ENCODE measurements at places on chromosomes 5 and 9.

DNA sequence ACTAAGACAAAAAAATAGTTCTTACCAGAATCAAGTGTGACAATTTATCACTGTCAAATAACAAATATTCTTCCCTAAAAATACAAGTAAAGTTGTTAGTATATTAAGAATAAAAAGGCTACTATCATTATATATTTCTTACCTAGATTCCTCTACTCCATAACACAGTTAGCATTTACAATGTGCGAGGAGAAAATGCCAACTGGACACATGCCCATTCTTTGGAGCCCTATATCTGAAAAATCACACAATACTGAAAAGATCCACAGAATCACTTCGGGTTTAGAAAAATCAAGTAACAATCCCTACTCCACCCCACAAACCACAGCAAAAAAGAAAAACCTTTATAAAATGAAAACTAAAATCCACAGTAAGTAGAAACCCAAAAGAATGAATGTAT lies 70.9 kb downstream of the PKD2L2 start:
- no peak for DNase-seq

GRCh38 chr5:139277171-139277570 lies 16.4 kb upstream of the MATR3 start:
- no peak for DNase-seq

DNA sequence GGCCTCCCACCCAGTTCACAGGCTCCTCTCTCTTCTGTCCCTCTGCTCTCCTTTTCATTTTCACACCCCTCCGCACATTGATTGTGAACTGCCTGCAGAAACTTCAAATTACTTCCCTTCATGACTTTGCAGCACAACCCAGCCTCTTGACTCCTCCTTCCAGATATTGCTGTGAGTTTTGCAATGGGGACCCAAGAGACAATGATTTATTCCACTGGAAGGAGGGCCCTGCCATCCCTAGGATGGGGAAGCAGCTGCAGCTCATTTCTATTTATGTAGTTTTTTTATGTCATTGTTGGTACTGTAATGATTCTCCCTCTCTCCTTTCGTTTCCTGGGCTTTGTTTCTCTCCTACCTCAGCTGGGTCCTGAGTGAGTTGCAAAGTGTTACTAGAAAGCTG lies 364.9 kb downstream of the ICE1 start:
- DNase-seq = no peak

GRCh38 chr5:14663734-14664269 lies 716 bp upstream of the OTULIN start:
- no peak for DNase-seq

- no peak for DNase-seq
Observed at GRCh38 chr5:100421360-100421759, 113.8 kb upstream of the FAM174A start.

GRCh38 chr9:35727676-35728040 lies 4.3 kb downstream of the TLN1 start:
- DNase-seq = no peak

- no peak for DNase-seq
Observed at GRCh38 chr5:95668216-95668615, 14.6 kb downstream of the SPATA9 start.

DNA sequence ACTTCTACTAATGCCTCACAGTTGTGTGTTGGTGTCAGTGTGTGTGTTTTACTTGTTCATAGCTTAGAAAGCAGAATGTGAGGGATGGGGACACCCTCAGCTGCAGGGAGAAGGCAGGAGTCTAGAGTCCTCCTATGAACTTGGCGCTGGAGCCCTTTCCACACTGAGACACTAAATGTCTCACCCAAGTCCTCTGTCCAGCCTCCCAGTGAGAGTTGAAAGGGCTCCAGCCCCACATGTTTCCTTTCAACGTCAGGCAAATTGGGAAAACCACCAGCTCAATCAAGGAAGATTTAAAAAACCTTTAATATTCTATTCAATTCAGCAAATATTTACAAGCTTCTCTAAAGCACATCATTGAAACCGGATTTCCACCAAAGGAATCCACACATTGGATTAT lies 167.6 kb upstream of the MSX2 start:
- DNase-seq = no peak

- DNase-seq = no peak
Observed at GRCh38 chr5:168770036-168770498, 190.9 kb upstream of the PANK3 start.
